Chondrocyte (in vitro differentiated cells): ENCODE measurements at places on chromosomes 5 and 9. TPM values are rescaled to one million over a fixed set of nuclear protein-coding genes. Genes with fewer than 3 reads are reported as not detected.

DNA sequence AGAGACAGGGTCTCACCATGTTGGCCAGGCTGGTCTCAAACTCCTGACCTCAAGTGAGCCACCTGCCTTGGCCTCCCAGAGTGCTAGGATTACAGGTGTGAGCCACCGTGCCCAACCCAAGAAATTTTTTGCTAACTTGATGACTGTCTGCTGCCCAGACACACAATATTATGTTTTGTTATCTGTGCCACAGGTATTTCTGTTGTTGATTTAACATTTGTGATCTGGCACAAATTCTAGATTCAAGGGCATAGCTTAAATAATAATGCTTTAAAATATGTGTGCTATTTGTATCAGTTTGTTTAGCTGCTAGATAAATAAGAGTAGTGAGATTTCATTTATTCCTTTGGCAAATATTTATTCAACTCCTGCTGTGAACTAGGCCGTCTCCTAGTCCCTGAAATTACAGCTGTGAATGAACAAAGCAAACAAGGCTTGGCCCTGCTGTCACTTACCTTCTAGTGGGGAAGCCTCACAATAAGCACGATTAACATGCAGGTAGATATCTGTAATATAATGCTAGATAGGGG is 35.3 kb downstream of the GAPVD1 start:
- H3K4me3 ChIP-seq, result no peak overlapping the region
- peaks cover 25% of the 10 kb centered on the region for H3K4me1 ChIP-seq
- DNase-seq, result no peak
- H3K27me3 ChIP-seq, result no peaks in the 10 kb centered on the region
- peak overlapping the region; percentile 73 for H3K27ac ChIP-seq

- H3K36me3 ChIP-seq, result no peaks in the 10 kb centered on the region
- H3K4me1 ChIP-seq, result no peaks in the 10 kb centered on the region
- H3K27ac ChIP-seq, result no peak overlapping the region
- DNase-seq, result no peak
- H3K4me3 ChIP-seq, result no peak overlapping the region
These were observed 609.1 kb upstream of the GRAMD2B start for GRCh38 chr5:125814119-125814518.

GRCh38 chr9:135815830-135816650 is 91.3 kb downstream of the CAMSAP1 start:
- DNase-seq, result peak; percentile 58
- H3K4me3 ChIP-seq, result no peak overlapping the region

- peaks cover 9% of the 10 kb centered on the region for H3K27me3 ChIP-seq
- H3K4me3 ChIP-seq, result no peak overlapping the region
- H3K36me3 ChIP-seq, result no peaks in the 10 kb centered on the region
- no peak overlapping the region for H3K27ac ChIP-seq
- no peak for DNase-seq
These were observed 135.9 kb upstream of the MARCHF11 start for GRCh38 chr5:16315501-16315900.

DNA sequence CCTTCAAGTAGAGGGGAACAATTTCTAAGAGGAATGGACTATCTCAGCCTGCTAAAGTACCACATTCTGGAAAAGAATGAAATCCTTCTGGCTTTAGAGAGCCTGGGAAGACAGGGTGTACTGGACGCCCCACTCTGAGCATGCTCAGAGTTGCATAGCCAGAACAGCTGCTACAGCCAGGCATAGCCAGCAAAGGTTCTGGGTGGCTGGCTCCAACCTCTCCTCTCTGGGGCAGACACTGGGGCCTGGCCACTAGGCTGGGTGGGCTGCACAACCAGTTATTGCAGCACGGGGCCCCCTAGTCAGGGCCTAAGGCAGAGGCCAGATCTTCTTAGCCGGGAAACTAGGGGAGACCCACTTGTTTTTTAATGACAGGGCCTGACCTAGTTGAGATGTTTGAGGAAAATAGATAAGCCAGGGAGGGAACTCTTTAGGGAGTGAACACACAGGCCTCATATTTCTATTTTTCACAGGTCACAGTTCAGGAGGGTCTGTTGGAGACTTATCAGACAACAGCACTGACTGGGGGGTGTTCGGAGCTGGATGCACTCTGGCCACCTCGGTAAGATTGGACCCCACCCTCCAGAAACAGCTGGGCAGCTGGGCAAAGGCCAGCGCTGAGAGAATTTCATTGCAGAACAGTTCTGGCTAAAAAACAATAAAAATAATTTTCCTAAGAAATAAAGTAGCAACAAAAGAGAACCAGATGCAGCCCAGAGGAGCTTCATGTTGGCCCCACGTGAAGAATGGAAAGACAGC is 142.9 kb downstream of the LPAR1 start:
- no peak for DNase-seq
- peaks cover 52% of the 10 kb centered on the region for H3K4me1 ChIP-seq
- H3K36me3 ChIP-seq, result peaks cover 6% of the 10 kb centered on the region

DNA sequence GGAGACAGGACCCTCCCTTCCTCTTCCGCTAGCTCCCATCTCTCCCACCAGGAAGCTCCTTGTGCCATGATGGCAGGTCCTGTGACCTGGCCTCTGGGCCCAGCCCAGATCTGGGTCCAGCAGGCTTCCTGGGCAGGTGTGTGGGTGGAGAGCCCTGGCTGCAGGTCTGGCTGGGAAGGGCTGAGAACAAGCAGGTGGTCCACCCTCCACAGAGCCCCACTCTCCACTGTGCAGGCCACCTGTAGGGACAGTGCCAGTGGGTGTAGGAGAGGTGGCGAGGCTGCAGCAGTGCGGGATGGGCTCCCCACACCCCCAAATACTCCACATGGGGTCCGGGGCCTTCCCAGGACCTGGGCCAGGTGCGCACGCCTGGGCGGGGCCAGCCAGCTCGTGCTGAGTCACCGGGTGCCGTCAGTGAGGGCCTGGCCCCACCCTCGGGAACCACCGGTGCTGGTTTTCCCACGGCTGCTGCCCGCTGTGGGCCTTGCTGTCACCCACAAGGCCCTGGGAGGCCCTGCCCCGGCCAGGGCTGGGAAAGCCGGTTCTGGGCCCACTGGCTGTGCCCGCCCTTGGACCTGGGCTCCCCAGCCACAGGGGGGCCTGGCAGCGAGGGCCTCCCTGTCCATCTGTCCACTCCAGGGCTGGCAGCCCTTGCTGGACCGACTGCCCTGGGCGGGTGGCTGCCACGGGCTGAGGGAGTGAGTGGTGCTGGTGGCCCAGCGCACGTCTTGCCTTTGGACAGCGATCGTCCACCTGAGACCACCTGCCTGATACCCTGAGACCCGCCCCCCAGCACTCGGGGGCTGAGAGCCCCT is 9.3 kb upstream of the NRARP start:
- no peaks in the 10 kb centered on the region for H3K36me3 ChIP-seq
- no peak overlapping the region for H3K27ac ChIP-seq
- H3K4me1 ChIP-seq, result no peaks in the 10 kb centered on the region
- H3K4me3 ChIP-seq, result no peak overlapping the region
- no peaks in the 10 kb centered on the region for H3K27me3 ChIP-seq
- DNase-seq, result peak; percentile 94

DNA sequence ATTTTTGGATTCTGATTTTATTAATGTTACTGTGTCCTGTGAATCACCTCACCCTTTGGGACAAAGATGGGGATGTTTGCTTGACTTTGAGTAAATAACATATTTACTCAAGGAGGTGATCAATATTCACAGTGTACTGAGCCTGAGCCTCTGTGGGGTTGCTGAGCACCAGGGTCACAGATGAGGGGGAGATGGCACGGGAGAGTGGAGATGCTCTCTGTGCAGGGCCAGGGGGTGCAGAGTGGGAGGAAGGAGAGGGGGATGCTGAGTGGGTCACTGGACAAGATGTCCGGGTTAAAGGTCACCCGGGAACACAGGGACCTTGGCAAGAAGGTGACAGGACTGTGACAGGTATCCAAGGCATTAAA is 4.0 kb downstream of the SQSTM1 start:
- peak overlapping the region; percentile 33 for H3K27ac ChIP-seq
- peak; percentile 27 for DNase-seq
- no peaks in the 10 kb centered on the region for H3K27me3 ChIP-seq
- H3K36me3 ChIP-seq, result peaks cover 39% of the 10 kb centered on the region
- H3K4me3 ChIP-seq, result no peak overlapping the region
- H3K4me1 ChIP-seq, result peaks cover 54% of the 10 kb centered on the region

DNA sequence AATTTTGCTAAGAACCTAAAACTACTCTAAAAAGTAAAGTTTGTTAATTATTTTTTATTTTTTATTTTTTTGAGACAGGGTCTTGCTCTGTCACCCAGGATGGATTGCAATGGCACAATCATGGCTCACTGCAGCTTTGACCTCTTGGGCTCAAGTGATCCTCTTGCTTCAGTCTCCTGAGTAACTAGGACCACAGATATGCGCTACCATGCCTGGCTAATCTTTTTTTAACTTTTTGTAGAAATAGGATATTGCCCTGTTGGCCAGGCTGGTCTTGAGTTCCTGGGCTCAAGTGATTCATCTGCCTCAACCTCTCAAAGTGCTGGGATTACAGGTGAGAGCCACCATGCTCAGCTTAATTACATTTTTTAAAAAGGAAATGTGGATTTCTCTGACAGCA is 45.8 kb downstream of the PDE6A start:
- no peak overlapping the region for H3K4me3 ChIP-seq
- H3K36me3 ChIP-seq, result no peaks in the 10 kb centered on the region
- H3K27ac ChIP-seq, result no peak overlapping the region
- H3K27me3 ChIP-seq, result no peaks in the 10 kb centered on the region

GRCh38 chr9:129725795-129726251 is 27.0 kb downstream of the PTGES start:
- peak overlapping the region; percentile 41 for H3K27ac ChIP-seq
- H3K36me3 ChIP-seq, result peaks cover 2% of the 10 kb centered on the region
- H3K27me3 ChIP-seq, result peaks cover 10% of the 10 kb centered on the region
- no peak overlapping the region for H3K4me3 ChIP-seq
- no peak for DNase-seq

DNA sequence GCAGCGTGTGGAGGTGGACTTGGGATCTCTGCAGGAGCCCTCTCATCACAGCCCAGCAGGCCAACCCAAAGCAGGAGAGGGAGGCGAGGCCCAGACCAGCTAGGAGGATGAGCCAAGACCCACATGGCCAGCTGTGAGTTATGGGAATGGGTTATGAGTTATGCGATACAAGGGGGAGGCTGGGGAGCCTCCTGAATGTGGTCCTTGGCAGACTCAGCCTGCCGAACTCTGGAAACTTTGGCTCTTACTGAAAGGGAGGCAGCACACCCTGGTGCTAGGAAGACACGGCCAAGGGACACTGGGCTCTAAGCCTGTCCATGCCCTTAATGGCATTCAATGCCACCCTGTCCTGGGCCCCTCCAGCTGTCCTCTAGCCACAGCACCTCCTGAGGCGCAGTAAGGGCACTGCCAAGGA is 7.7 kb upstream of the VAV2 start:
- peaks cover 11% of the 10 kb centered on the region for H3K4me1 ChIP-seq
- H3K27ac ChIP-seq, result peak overlapping the region; percentile 17
- peak; percentile 52 for DNase-seq
- H3K27me3 ChIP-seq, result no peaks in the 10 kb centered on the region
- H3K4me3 ChIP-seq, result no peak overlapping the region
- H3K36me3 ChIP-seq, result no peaks in the 10 kb centered on the region

DNA sequence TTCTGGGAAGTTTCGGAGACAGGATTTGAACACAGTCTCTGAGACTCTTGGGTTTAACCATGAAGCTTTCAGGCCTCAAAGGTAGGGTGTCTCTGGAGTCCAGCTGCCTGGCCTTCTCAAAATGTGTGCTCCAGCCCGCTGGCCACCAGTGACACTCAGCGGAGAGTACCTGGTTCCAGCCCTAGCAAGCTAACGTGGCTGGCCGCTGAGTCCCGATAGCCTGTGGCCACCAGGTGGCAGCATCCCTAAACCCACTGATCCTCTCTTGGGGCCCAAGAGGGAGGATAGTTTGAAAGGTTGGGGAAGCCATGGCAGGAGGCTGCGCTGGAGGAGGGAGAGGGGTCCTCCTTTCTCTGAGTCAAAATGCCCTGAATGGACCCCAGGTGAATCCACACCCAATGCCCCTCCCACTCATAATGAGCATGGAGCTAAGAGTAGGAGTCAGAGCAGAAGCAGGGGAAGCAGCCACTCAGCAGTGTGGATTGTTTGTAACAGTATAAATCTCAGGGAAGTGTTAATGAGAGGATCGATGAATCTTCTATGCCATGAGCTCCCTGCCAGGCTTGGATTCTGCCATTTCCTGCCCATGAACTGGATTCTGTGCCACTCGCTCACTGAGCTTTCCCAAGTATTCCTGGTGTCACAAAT is 5.4 kb upstream of the TIFAB start:
- no peak overlapping the region for H3K27ac ChIP-seq
- DNase-seq, result peak; percentile 53

- no peak for DNase-seq
- no peaks in the 10 kb centered on the region for H3K27me3 ChIP-seq
- no peaks in the 10 kb centered on the region for H3K36me3 ChIP-seq
These were observed 27.3 kb upstream of the CREBRF start for GRCh38 chr5:173028811-173029327.

DNA sequence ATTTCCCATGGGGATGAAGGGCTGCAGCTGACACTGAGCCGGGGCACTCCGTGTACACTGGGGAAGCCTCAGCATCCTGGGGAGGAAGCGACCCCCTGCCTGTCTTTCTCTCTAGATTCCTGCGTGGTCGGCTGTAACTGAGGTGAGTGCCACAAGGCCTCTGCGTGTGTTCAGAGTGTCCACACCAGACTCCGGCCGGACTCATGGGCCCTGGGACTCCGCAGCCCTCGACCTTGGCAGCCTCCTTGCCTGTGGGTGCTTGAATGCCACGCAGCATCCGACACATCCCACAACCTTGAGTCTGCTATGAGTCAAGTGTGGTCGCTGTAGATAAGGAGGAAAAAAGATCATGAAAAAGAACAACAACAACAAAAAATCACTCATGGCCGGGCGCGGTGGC is 23.4 kb downstream of the PAEP start:
- H3K4me3 ChIP-seq, result no peak overlapping the region
- H3K27me3 ChIP-seq, result peaks cover 8% of the 10 kb centered on the region
- H3K4me1 ChIP-seq, result no peaks in the 10 kb centered on the region
- no peak for DNase-seq
- H3K27ac ChIP-seq, result no peak overlapping the region

DNA sequence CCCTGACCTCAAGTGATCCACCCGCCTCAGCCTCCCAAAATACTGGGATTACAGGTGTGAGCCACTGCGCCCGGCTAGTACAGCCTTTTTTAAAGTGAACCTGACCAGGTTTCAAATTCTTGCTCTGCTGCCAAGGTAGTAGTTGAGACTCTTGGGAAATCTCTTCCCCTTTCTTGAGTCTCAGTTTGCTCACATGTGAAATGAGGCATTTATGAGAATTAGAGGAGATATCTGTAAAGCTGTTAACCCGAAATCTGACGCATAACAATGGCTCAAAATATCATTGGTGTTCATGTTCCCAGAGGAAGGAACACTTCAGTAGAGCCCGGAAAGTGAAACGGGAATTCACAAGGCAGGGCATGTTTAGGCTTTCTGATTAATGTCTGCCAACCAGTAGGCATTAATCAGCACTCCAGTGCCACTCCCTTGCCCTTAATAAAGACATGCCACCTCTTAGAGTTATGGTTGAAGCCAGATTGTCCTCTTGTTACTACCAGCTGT is 1.5 kb downstream of the ARPC5L start:
- no peak overlapping the region for H3K4me3 ChIP-seq
- H3K27me3 ChIP-seq, result no peaks in the 10 kb centered on the region
- DNase-seq, result no peak
- H3K27ac ChIP-seq, result no peak overlapping the region
- H3K36me3 ChIP-seq, result peaks cover 12% of the 10 kb centered on the region

- H3K27me3 ChIP-seq, result peaks cover 23% of the 10 kb centered on the region
- H3K4me3 ChIP-seq, result no peak overlapping the region
- DNase-seq, result no peak
- no peak overlapping the region for H3K27ac ChIP-seq
These were observed 13.0 kb downstream of the RGS7BP start for GRCh38 chr5:64518793-64519192.

The PDE8B gene
- total RNA-seq, result 1.1 to 2.2 TPM (median 1.8 TPM) in 3 replicates

The ADAMTSL2 gene
- 0.15 to 0.31 TPM (median 0.23 TPM) in 3 replicates for total RNA-seq

The FAM151B gene
- total RNA-seq, result 5.7 to 7.1 TPM (median 7.1 TPM) in 3 replicates

The GABRP gene
- total RNA-seq, result not detected in 3 replicates

The FOXB2 gene
- not detected in 3 replicates for total RNA-seq

The MTMR12 gene
- total RNA-seq, result 19.0 to 20.4 TPM (median 19.8 TPM) in 3 replicates

The GMCL2 gene
- total RNA-seq, result not detected in 3 replicates

The PTCH1 gene
- 5.7 to 10.4 TPM (median 6.4 TPM) in 3 replicates for total RNA-seq

The PKD2L2 gene
- not detected in 3 replicates for total RNA-seq

The LCN2 gene
- total RNA-seq, result not detected in 3 replicates
